ENCODE measurements at places on chromosomes 4 and X. TPM values are rescaled to one million over a fixed set of nuclear protein-coding genes. Genes with fewer than 3 reads are reported as not detected.

JCHAIN gene
- 1.0 TPM for total RNA-seq

ATP8A1 gene
- total RNA-seq, result 14.8 TPM

PRIMPOL gene
- total RNA-seq, result 33.0 TPM

AFF2 gene
- total RNA-seq, result 3.1 TPM

UGT2A1 gene
- total RNA-seq, result not detected

PAGE5 gene
- not detected for total RNA-seq

TMEM255A gene
- total RNA-seq, result 6.7 TPM

XG gene
- 6.4 TPM for total RNA-seq

SLC25A53 gene
- total RNA-seq, result 13.2 TPM

ARR3 gene
- total RNA-seq, result not detected

MAGEB1 gene
- not detected for total RNA-seq

VGLL1 gene
- not detected for total RNA-seq

SSX1 gene
- not detected for total RNA-seq

ADAMTS3 gene
- total RNA-seq, result 2.8 TPM

DTHD1 gene
- 0.51 TPM for total RNA-seq
